Cortex of kidney (tissue), 1 donor: ENCODE measurements at places on chromosomes 16 and 17.

DNA sequence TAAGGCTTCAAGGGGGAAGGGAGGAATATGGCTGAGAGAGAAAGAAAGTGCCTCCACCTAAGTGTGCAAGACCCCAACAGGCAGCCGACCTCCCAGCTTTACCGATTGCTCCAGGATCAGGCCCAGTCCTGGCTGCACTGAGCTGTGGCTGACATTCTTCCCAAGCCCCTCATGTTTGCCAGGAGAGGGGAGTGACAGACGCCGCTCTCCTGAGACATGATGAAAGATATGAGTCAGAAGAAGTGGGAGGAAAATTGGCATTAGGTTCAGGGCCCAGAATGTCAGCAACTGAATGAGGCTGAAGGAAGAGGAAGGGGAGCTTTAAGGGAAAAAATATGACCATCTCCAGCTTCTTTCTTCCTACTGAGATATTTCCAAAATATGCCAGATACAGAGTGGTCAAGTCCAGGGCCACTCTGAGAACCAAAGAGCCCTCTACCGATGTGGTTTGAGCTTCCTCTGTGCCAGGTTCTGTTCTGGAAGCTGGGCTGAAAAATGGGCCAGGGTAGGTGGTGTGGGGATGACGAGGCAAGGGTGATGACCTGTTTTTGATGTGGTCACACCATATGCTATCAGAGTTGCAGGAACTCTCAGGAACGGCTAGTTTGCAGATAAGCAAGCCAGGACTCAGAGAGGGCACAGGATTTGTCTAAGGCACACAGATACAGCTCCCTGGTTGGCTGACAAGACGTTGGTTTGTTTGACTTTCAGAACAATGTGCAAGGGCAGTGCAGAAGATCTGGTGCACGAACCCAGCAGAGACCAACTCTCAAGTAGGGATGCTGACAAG is 176.7 kb downstream of the SOX9 start:
- DNase-seq, result no peak

- no peak for DNase-seq
Observed at GRCh38 chr16:79923431-79923830, 322.9 kb upstream of the MAF start.

DNA sequence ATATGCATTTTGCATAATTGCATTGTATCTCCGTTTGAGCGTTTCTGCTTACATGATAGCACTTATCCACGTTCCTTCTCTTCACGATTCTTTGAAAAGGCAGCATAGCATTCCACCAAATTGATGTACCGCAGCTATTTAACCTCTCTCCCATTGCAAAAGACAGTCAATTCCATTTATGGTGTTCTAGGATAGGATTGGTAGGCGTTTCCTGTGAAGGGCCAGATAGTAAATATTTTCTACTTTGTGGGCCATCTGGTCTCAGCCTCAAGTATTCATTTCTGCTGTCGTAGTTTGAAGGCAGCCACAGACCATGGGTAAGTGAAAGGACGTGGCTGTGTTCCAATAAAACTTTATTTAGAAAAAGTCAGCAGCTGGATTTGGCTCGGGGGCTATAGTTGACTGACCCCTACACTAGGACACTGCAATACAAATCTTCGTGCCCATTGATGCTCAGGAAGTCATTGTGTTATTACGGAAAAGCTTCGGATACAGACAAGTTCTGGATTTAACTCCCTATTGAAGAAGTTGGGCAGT is 10.1 kb downstream of the SNX29 start:
- DNase-seq, result no peak

DNA sequence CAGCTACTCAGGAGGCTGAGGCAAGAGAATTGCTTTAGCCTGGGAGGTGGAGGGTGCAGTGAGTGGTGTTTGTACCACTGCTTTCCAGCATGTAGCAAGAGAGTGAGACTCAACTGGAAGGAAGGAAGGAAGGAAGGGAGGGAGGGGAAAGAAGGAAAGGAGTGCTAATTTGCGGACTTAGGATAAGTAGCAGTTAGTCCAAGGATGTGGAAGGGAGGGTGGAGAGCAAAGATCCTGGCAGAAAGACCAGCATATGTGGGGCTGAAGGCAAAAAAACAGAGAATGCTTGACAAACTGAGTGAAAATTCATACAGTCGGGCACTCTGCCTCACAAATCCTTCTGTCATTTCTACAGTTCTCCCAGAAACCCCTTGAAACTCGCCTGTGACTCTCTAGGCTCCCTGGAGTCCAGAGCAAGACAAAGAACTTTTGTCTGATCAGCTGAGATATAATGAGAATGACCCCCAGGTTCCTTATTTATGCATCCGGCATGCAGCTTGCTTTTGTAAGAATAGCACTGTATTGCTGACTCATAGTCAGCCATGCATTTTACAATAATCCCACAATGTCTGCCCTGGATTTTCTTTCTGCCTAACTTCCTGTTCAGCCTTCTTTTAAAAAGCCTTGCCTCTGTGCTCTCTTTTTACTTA is 31.5 kb downstream of the CDK5RAP3 start:
- no peak for DNase-seq

DNA sequence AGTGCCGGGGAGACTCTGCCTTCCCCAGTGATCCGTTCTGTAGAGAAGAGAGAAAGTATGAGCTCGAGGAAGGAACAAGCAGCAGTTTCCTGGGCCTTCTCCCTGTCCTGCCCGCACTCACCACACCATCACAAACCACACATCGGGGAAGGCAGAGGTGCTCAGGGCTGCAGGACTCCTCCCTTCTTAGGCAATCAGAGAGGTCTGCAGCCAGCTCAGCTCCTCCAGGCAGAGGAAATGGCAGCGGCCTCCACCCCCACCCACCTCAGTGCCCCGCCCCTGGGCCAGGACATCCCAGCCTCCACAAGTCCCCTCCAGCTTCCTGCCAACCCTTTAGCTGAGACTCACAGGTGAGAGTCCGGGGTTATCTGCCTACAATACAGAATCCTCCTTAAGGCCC is 2.0 kb downstream of the ZNF319 start:
- no peak for DNase-seq

GRCh38 chr16:29025218-29025617 is 40.4 kb downstream of the LAT start:
- DNase-seq, result no peak

DNA sequence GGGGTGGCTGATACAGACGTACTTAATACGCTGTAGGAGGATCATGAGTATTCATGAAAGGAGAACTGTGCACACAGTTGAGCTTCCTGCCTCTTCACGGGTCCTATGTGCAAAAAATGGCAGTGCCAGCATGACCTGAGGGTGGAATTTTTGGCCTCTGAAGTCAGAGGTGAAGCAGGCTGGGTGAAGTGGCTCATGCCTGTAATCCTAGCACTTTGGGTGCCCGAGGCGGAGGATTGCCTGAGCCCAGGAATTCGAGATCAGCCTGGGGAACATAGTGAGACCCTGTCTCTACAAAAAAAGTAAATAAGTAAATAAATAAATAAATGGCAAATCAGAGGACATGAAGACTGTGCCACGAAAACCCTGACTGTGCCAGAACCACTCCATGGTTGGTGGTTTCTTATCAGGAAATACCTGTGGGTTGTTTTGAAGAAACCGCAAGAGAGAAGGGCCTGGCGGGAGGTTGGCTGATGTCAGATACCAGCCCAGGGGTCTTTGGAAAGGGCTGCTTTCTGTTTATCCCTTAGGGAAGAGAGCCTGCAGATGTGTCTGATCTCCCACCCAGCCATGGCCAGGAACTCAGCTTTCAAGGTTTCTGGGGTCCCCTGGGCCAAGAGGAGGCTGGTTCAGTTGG is 3.4 kb downstream of the ASPSCR1 start:
- no peak for DNase-seq

DNA sequence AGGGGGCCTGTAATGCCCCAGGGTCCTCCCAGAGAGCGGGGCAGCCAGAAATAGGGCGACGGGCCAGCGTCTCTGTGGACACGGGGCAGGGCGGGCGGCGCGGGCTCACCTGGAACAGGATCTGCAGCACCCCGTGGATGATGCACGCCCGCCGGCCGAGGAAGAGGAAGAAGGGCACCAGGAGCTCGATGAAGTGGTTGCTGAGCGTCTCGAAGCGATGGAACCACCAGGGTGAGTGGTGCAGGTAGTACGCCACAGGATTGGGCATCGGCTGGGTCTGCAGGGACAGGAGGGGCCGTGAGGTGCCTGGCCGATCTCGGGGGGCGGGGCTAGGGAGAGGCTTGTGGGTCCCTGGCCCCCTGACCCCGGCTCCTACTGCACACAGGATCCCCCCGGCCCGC is 78.9 kb upstream of the GNG13 start:
- DNase-seq, result no peak

GRCh38 chr17:80978499-80979497 is 12.8 kb upstream of the CHMP6 start:
- no peak for DNase-seq

- DNase-seq, result no peak
Observed at GRCh38 chr16:51526621-51527020, 375.6 kb upstream of the SALL1 start.
